ENCODE measurements at places on chromosomes 13 and 19. TPM values are rescaled to one million over a fixed set of nuclear protein-coding genes. Genes with fewer than 3 reads are reported as not detected.

DNA sequence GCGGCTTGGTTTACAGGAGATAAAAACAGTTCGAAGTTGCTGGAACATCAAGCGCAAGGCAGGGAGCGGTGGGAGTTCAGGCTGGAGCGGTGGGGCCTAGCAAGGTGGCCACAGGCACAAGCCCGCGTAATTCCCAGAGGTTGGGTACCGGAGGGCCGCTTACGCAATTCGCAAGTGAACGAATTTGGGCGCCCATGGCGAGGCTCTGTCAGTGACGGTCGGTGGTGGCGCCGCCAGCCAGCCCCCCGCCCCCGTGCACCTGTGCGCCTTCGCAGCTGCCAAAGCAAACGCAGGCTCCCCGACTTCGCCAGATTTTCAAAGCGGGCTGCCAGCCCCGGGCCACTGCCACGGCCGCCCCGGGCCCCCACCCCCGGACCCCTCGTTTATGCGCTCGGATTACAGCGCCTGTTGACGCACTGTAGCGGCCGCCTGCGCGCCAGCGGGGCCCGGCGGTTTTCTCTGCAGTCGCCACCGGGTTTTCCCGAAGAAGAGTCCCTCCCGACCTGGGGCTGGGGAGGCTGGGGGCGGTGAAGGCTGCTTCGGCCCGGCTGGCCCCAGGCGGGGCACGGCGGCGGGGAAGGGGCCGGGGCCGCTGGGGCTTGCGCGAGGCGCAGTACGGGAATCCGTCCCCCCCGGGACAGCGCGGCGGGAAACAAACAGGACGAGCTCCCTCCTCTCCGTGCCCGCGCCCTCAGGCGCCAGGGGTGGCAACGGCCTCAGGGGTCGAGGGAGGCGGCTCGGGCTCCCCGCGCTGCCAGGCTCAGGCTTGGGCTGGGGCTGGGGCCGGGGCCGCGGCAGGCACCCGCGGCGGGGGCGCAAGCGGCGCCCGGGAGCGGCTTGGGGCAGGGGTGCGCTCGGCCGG, 709 bp downstream of the N4BP2L1 start:
- peak; percentile 46 for DNase-seq
- H3K36me3 ChIP-seq = peaks cover 12% of the 10 kb centered on the region
- peak overlapping the region; percentile 97 for H3K27ac ChIP-seq
- peaks cover 42% of the 10 kb centered on the region for H3K4me1 ChIP-seq

- H3K4me3 ChIP-seq = no peak overlapping the region
- peaks cover 47% of the 10 kb centered on the region for H3K4me1 ChIP-seq
- no peaks in the 10 kb centered on the region for H3K36me3 ChIP-seq
- DNase-seq = no peak
These were observed 1.9 kb upstream of the SH2D3A start for GRCh38 chr19:6769006-6769619.

GRCh38 chr13:43792076-43792881, 5.5 kb upstream of the ENOX1 start:
- DNase-seq = no peak
- H3K27ac ChIP-seq = no peak overlapping the region
- H3K27me3 ChIP-seq = peaks cover 56% of the 10 kb centered on the region
- peaks cover 3% of the 10 kb centered on the region for H3K4me1 ChIP-seq

DNA sequence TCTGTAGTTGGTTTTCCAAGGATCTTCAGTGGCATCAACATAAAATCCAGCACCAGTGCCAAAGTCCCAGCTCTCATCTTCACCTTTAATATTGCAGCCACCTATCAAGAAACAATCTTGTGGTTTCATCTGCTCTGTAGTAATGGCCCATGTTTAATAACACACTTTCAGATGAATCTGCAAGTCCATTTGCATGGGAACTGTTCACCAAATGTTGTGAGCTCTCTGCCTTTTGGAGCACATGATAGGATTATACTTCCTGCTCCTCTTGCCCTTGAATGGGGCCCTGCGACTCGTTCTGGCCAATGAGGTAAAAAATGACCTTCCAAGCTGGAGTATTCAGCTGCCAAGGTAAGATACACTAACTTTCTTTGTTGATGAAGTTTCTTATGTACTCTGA, 14.3 kb downstream of the ESD start:
- no peak overlapping the region for H3K27ac ChIP-seq
- no peak overlapping the region for H3K4me3 ChIP-seq
- no peak for DNase-seq
- no peaks in the 10 kb centered on the region for H3K27me3 ChIP-seq
- H3K4me1 ChIP-seq = peaks cover 2% of the 10 kb centered on the region
- peaks cover 6% of the 10 kb centered on the region for H3K36me3 ChIP-seq

DNA sequence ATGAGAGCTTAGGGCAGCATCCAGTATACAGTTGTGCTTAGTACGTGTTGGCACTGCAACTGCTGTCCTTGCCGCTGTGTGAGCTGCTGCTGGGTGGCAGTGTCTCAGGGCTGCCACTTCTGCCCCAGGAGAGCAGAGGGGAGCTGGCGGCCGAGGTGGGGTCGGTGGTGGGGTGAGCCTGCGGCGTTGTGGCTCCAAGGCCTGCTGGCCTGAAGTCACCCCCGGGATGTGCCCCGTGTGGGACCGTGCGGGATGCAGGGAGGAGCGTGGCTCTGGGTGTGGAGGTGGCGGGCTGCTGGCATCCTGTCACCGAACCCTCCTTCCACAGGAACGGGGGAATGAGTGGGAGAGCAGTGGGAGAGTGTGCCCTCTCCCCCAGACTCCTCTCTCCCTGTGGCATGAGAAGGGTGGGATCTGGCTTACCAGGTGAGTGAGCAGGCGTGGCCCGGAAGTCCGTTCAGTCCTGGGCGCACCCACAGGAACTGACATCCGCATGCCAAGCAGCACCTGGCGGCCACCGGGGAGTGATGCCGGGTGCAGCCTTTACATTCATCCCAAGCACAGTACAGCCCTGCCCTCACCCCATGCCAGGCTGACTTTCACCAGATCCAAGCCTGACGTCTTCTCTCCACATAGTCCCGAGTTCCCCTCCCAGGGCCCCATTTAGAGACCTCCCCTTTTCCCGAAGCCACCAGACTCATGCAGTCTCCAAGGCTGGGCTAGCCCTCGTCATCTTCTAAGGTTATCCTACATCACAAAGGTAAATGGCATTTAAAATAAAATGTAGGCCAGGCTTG, 26.6 kb downstream of the MCF2L start:
- H3K4me3 ChIP-seq = peak overlapping the region; percentile 7
- no peaks in the 10 kb centered on the region for H3K36me3 ChIP-seq
- peaks cover 4% of the 10 kb centered on the region for H3K27me3 ChIP-seq
- H3K4me1 ChIP-seq = peaks cover 10% of the 10 kb centered on the region
- no peak overlapping the region for H3K27ac ChIP-seq

- H3K27me3 ChIP-seq = peaks cover 25% of the 10 kb centered on the region
- H3K4me1 ChIP-seq = peaks cover 4% of the 10 kb centered on the region
- H3K27ac ChIP-seq = no peak overlapping the region
- no peaks in the 10 kb centered on the region for H3K36me3 ChIP-seq
- no peak overlapping the region for H3K4me3 ChIP-seq
These were observed 226.6 kb downstream of the B3GLCT start for GRCh38 chr13:31426395-31426794.

- no peak overlapping the region for H3K4me3 ChIP-seq
- no peak overlapping the region for H3K27ac ChIP-seq
- peaks cover 2% of the 10 kb centered on the region for H3K4me1 ChIP-seq
- DNase-seq = no peak
- H3K36me3 ChIP-seq = no peaks in the 10 kb centered on the region
These were observed 984 bp upstream of the OR7G1 start for GRCh38 chr19:9116547-9116946.

DNA sequence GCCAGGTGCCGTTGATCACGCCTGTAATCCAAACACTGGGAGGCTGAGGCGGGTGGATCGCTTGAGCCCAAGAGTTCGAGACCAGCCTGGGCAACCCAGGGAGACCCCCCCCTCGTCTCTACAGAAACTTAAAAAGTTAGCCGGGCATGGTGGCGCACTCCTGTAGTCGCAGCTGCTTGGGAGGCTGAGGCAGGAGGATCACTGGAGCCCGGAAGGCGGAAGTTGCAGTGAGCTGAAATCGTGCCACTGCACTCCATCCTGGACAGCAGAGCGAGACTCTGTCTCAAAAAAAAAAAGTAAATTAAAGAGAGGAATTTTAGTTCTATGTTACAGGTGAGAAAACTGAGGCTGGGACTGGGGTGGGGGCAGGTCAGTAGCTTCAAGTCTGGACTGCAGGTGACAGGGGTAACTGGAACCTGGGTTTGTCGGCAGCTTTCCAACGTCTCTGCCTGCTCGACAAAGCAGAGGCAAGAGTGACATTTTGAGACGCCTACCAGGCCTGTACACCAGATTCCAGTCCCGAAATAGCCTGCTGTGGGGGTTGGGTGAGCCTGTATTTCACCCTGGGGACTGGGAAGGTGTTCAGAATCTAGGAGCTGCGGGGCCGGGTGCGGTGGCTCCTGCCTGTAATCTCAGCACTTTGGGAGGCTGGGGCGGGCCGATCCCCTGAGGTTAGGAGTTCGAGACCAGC, 1.2 kb downstream of the SELENOW start:
- peaks cover 12% of the 10 kb centered on the region for H3K36me3 ChIP-seq
- H3K4me1 ChIP-seq = peaks cover 28% of the 10 kb centered on the region
- DNase-seq = no peak
- H3K27ac ChIP-seq = peak overlapping the region; percentile 91
- H3K27me3 ChIP-seq = no peaks in the 10 kb centered on the region
- H3K4me3 ChIP-seq = peak overlapping the region; percentile 97

- DNase-seq = no peak
- peaks cover 9% of the 10 kb centered on the region for H3K36me3 ChIP-seq
- H3K27me3 ChIP-seq = no peaks in the 10 kb centered on the region
- H3K4me3 ChIP-seq = no peak overlapping the region
- peak overlapping the region; percentile 19 for H3K27ac ChIP-seq
These were observed 41.8 kb downstream of the RNASEH2B start for GRCh38 chr13:50951366-50951765.

GRCh38 chr13:32585550-32586079, 637 bp upstream of the PDS5B start:
- peak overlapping the region; percentile 89 for H3K27ac ChIP-seq
- peaks cover 28% of the 10 kb centered on the region for H3K4me1 ChIP-seq
- H3K4me3 ChIP-seq = peak overlapping the region; percentile 85
- H3K27me3 ChIP-seq = peaks cover 5% of the 10 kb centered on the region
- no peak for DNase-seq

DNA sequence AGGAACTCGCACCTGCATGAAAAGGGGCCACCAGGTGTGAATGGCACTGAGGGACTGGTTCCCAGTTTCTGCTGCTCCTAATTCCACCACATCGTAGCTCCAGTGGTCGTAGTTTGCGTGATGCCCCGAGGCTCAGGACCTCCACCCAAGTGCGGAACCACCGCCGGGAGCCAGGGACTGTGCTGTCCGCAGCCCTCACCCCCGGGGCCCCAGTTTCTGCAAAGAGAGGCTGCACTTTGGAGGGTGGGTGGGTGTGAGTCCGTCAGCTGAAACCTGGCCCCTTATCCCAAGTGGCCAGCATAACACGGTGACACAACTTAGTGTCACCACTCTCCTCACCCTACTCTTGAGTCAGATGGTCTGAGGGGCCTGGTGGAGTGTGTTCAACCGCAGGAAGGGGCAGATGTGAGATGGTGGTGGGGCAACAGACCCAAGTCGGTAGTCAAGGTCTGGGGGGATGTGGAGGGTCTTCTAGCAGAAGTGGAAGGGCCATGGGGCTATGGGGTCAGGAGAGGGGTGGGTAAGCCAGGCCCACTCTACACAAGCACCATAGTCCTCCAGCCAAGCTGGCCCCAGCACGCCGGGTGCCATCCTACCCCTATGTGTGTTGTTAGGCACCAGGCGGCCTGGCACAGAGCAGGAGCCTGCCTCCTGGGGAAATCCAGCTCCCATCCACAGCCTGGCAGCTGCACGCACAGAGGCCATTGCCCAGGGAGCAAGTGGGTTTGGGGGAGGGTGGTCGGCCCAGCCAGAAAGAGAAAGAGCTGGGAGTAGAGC, 1301.6 kb downstream of the UQCRFS1 start:
- no peaks in the 10 kb centered on the region for H3K36me3 ChIP-seq
- DNase-seq = no peak
- H3K4me1 ChIP-seq = no peaks in the 10 kb centered on the region

The ZNF490 gene
- total RNA-seq = 7.0 TPM

The ZNF302 gene
- 9.0 TPM for total RNA-seq

The CD37 gene
- total RNA-seq = 373 TPM

The POP4 gene
- 56.6 TPM for total RNA-seq

The CLEC17A gene
- total RNA-seq = 2.4 TPM

The YJEFN3 gene
- 6.1 TPM for total RNA-seq

The CEACAM7 gene
- total RNA-seq = not detected
